Panc1 (cell line): ENCODE measurements at places on chromosomes 1 and 21. TPM values are rescaled to one million over a fixed set of nuclear protein-coding genes. Genes with fewer than 3 reads are reported as not detected.

DNA sequence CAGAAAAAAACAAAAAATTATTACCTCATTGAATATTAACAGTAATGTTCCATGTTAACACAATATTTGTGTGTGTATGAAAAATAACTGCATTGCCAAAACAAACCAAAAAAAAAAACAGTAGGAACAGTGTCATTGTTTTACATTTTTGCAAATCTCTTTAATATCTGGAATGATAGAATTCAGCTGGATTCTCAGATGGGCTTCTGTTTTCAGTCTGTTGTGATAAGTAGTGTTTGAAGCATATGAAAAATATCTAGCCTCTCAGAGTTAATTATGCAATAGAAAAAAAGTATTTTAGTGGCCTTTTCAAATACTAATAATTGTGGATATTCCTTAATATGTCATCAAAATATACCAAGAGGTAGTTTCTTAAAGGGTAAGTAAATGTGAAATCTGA, 52.9 kb upstream of the RWDD3 start:
- H3K4me1 ChIP-seq = no peaks in the 10 kb centered on the region
- no peak overlapping the region for H3K4me3 ChIP-seq
- DNase-seq = no peak
- no peak overlapping the region for H3K27ac ChIP-seq

DNA sequence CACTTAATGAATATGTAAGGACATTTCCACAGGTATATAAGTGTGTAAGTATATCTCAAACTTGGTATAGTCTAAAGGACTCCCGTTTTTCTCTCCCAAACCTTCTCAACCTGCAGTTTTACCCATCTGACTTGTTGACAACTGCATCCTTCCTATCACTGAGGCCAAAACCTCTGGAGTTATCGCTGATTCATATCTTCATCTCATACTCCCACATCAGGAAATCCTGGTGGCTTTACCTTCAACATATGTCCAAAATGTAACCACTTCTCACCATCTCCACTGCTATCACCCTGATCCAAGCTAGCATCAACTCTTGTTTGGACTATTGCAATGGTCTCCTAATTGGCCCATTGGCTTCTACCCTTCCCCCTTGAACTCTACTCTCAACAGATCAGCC, 30.4 kb downstream of the SLAMF6 start:
- H3K4me1 ChIP-seq = no peaks in the 10 kb centered on the region
- no peaks in the 10 kb centered on the region for H3K36me3 ChIP-seq
- H3K27ac ChIP-seq = no peak overlapping the region
- 0 out of 2 replicates have a peak, but pooled peaks cover 2% of the 10 kb centered on the region for H3K27me3 ChIP-seq

DNA sequence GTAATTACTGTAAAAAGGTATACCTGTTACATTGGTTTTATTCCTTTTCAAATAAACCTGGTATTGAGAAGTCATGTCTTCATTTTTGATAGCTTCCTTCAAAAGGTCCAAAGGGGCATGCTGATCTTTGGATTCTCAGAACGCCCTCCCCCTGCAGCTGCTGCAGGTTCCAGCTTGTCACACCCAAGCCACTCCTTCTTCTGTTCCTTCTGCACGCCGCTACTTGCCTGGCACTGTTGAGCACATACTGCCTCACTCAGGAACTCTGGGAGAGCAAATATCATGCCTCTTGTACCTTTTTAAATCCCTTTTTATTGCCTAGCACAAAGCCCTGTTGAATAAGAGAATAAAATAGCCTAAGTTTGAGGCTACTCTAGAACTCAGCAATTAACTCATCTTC, 136.9 kb downstream of the BARHL2 start:
- no peaks in the 10 kb centered on the region for H3K36me3 ChIP-seq
- no peak overlapping the region for H3K4me3 ChIP-seq

- H3K4me1 ChIP-seq = no peaks in the 10 kb centered on the region
- no peaks in the 10 kb centered on the region for H3K27me3 ChIP-seq
- DNase-seq = no peak
- no peak overlapping the region for H3K27ac ChIP-seq
- no peaks in the 10 kb centered on the region for H3K36me3 ChIP-seq
Measured at GRCh38 chr1:119291611-119292206, 76.9 kb upstream of the HAO2 start.

DNA sequence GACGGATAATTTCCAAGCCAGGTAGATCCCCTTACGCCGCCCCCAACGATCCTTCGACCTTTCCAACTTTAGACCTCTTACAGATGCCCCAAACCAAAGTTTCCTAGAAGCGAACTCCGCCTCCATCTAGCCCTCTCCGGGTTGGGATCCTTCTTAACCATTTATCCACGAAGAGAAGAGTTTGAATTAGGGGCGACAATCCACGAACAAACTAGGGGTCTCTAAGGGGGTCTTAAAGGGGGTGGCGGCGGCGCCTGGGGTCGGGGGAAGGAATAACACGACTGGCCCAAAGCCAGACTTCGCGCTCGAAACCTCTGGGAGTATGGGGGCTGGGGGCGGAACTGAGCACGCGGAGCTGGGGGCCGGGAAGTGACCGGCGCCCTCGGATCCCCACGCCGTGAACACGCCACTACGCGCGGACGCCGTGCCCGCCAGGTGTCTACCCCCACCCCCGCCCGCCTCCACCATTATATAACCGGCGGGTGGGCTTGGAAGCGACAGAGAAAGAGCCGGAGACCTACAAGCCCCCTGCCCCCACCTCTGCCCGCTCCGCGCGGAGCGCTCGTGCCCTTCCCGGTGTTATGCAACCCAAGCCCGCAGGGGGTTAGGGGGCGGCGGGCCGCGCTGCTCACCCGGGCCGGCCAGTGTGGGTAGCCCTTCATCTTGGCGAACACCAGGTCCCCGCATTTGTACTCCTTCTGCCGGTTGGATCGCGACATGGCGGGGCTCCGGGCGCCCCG, 594 bp downstream of the HDGF start:
- no peak for DNase-seq
- peaks cover 8% of the 10 kb centered on the region for H3K36me3 ChIP-seq
- peak overlapping the region; percentile 100 for H3K27ac ChIP-seq
- H3K4me1 ChIP-seq = peaks cover 41% of the 10 kb centered on the region
- no peaks in the 10 kb centered on the region for H3K27me3 ChIP-seq

DNA sequence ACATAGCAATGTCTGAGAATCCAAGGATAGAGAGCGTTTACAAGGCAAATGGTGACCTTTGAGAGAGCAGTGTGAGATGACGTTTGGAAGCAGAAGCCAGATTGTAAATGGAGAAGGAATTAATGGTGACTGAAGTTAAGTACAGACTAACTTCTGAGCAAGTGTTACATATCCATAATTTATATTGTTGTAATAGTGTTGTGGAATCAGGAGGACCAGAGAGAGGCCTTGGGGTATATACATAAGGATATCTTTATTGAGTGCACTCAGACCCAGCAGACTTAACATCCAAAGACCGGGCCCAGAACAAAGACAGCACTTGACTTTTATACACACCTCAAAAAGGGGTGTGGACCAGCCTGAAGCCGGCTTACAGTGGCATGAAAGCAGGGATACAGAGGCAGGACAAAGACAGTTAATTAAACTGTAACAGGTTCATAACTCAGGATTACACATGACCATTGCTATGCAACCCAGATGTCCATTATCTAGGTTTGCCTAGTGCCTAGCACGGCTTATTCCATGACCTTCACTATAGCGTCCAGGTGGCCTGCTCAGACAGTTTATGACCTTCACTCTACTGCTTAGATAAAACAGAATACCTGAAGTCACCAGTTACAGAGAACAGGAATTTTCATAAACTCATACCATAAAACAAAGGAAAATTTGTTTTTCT, 2.7 kb upstream of the MGST3 start:
- H3K27me3 ChIP-seq = peaks cover 7% of the 10 kb centered on the region; the same call in 1 of the 2 replicates
- no peak overlapping the region for H3K27ac ChIP-seq
- peaks cover 3% of the 10 kb centered on the region; the same call in 1 of the 2 replicates for H3K36me3 ChIP-seq
- H3K4me1 ChIP-seq = peaks cover 16% of the 10 kb centered on the region
- DNase-seq = no peak
- no peak overlapping the region for H3K4me3 ChIP-seq

DNA sequence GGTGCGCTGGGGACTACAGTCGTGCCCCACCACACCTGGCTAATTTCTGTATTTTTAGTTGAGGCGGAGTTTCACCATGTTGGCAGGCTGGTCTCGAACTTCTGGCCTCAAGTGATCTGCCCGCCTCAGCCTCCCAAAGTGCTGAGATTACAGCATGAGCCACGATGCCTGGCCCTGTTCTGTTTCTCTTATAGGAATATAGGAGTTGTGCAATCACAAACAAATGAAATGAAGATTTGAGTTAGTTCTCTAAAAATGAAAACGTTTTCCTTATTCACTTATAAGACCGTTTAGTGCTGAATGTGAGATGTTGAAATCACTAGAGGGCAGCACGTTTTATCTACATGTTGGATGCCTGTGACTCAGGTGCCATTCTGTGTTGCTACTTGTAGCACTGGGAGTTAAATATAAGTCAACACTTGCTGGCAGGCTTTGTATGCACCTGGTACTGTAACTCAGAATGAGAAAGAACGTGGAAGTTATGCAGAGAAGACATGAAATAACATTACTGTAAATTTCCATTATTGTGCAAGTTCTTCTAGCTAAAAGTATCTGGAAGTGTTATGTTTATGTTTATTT, 45.8 kb downstream of the MIGA1 start:
- no peak overlapping the region for H3K27ac ChIP-seq
- no peaks in the 10 kb centered on the region for H3K27me3 ChIP-seq
- H3K36me3 ChIP-seq = no peaks in the 10 kb centered on the region
- H3K4me3 ChIP-seq = no peak overlapping the region

GRCh38 chr1:16117369-16117768, 38.5 kb downstream of the EPHA2 start:
- H3K4me3 ChIP-seq = no peak overlapping the region
- no peak for DNase-seq
- no peaks in the 10 kb centered on the region for H3K36me3 ChIP-seq
- peaks cover 44% of the 10 kb centered on the region for H3K4me1 ChIP-seq

- no peaks in the 10 kb centered on the region; the same call in 1 of the 2 replicates for H3K4me1 ChIP-seq
- H3K27ac ChIP-seq = no peak overlapping the region
- H3K4me3 ChIP-seq = no peak overlapping the region
- no peaks in the 10 kb centered on the region for H3K36me3 ChIP-seq
Measured at GRCh38 chr1:154802336-154802969, 67.6 kb downstream of the KCNN3 start.

DNA sequence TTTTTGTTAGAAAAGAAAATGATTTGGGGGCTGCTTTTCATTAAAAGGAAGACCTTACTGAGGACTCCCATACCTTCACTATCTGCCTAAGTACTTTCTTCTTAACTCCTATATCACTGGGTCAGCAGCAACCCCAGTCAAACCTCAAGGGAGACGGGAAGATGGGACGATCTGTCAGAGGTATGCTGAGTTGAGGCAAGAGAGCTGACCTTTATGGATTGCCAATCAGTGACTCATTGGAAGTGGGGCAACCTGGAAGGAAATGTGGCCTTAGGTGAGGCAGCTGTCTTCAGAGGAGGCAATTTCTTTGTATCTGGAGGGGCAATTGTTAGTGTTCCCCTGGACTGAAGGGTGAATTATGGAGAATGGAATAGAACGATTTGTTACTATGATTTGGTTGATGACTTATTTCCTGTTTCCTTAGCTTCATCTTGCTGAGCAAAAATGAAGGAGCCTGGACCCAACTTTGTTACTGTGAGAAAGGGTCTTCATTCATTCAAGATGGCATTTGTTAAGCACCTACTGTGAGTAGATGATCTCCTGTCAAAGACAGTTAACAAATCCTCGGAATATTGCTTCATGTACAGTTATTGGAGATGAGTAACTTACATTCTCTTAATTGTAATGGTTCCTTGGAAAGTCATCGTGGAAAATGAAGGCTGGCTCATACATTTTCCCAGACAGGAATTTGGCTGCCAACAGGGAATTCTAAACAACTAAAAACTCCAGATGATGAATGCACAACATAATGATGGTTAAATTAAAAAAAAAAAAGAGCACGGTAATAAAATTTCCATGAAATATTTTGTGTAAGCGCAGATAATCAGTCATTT, 134.7 kb upstream of the KCNJ15 start:
- no peaks in the 10 kb centered on the region for H3K4me1 ChIP-seq
- DNase-seq = no peak
- no peaks in the 10 kb centered on the region; the same call in 1 of the 2 replicates for H3K27me3 ChIP-seq
- no peak overlapping the region for H3K27ac ChIP-seq

DNA sequence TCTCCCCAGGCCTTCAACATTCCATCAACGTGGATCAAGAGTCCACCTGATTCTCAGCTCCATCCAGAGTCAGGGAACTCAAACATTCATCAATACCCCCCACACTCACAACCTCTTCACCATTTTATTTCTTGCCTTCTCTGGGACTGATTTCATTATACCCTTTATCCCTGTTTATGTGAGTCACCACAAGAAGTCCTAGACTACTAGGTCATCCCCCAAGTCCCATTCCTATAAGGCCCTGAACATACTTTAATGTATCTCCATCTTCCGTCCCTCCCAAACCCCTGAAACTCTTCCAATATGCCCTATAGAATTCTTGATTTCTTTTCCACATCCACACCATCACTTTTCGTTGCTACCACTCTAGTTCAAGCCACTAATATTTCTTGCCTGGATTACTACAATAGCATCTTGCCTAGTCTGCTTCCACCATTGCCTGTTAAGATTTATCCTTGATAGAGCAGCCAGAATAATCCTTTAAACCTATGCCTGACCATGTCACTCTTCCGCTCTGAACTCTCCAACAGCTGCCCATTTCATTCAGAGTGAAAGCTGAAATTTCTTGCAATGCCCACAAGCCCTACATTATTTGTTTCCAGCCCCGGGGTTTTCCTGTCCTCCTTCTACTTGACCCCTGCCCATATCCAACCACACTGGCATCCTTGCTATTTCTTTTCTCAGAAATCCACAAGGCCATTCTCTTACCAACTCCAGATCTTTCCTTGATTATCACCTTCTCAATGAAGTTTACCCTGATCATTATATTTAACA, 9.4 kb upstream of the SAMD13 start:
- H3K36me3 ChIP-seq = no peaks in the 10 kb centered on the region
- H3K4me1 ChIP-seq = no peaks in the 10 kb centered on the region
- no peak for DNase-seq
- no peak overlapping the region for H3K4me3 ChIP-seq

DNA sequence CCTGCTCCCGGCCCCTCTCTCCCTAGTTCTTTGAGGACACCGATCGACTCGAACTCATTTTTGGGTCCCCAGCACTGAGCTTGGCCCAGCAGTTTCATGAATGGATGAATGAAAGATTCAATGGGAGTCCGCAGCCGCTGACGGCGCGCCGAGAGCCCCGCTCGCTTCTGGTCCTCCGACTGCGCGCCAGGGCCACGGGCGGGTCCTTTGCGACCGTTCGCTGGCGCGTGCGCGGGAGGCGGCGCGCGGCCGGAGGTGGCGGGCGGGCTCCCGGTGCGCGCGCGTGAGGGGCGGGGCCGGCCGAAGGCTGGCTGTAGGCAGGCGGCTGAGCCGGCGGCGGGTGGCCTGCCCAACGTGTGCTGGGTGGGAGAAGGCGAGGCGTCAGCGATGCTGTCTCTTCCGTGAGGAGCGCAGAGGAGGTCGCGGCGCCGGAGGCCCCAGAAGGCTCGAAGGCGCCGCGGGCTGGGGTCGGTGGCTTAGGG, at the start of gene MAST2:
MAST2 (plus strand) TSS at position 314 of the 482 bp plus-strand sequence. CDS start 284 bp downstream, outside the sequence.
- H3K4me3 ChIP-seq = peak within 1 kb of the TSS; percentile 75
- H3K4me1 ChIP-seq = peaks cover 10% of the 10 kb centered on the region
- DNase-seq = no peak
- H3K27me3 ChIP-seq = no peaks in the 10 kb centered on the region
- peak within 1 kb of the TSS; percentile 87 for H3K27ac ChIP-seq
- H3K36me3 ChIP-seq = no peaks in the 10 kb centered on the region

GRCh38 chr1:218748071-218748470, 402.9 kb downstream of the TGFB2 start:
- H3K27me3 ChIP-seq = no peaks in the 10 kb centered on the region
- no peak for DNase-seq
- H3K36me3 ChIP-seq = no peaks in the 10 kb centered on the region
- no peaks in the 10 kb centered on the region for H3K4me1 ChIP-seq

PEX14 gene
- total RNA-seq = 36.0 TPM

LIPI gene
- total RNA-seq = not detected

FAM131C gene
- 3.4 TPM for total RNA-seq

C4BPA gene
- total RNA-seq = 0.26 TPM

SNX27 gene
- 58.4 TPM for total RNA-seq
